NCI-H1417 (cell line): ENCODE measurements at places on chromosomes 13 and 19.
A peak's percentile ranks its signal among the peaks of the same experiment; 100 is the strongest.

DNA sequence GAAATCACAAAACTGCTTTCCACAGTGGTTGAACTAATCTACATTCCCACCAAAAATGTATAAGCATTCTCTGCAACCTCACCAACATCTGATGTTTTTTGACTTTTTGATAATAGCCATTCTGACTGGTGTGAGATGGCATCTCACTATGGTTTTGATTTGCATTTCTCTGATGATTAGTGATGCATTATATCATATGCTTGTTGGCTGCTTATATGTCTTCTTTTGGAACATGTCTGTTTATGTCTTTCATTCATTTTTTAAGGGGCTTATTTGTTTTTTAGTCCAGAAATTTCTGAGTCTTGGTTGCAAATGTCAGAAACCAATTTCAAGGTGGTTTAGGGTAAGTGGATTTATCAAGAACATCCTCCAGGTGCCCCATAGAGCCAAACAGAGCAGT, 484.8 kb upstream of the TSHZ3 start:
- DNase-seq = no peak

DNA sequence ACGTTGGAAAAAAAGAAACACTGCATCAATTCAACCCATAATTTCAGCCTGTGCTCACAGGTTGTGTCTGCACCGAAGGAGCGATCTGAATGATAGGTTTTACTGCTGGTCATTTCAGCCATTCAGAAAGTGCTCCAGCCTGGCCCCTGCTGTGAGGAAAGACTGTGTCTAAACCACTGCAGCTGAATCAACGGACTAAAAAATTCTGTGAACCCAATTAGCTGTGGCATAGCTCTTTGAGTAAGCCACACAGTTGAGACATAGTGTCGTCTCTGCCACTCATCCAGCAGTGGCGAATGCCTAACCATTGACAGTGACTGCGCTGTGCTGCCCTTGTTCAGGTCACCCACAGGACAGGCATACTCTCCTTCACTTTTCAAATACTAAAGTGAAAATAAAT, 179.8 kb downstream of the COG6 start:
- peak; percentile 53 for DNase-seq

GRCh38 chr13:34913040-34913439, 29.0 kb upstream of the NBEA start:
- DNase-seq = no peak

DNA sequence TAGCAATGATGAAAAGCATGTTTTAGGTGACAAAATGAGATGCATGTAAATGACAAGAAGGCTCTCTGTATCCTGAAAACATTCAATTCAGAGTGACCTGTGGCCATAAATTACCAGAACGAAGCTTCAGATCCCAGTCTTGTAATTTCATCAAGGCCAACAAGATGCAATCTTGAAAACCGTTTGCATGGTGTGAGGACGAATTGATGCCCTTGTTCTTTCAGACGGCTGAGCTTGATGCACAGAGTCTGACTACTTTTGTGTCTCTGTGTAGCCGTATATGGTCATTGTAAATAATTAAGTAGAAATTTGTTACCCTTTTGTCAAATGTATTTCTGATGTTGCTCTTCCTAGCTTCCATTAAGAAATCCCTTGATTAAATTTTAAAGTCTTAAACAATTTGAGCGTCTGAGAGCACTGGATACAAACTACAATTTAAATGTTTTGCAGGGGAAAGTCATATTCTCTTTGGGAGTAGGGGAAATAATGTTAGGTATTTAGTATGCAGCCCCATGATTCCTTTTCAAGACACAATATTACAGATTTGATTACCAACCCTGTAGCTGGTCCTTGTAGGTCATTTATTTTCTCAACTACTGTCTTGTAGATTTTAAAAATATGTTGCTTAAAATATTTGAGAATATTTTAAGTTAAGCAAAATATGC, 125.8 kb upstream of the PCDH9 start:
- DNase-seq = no peak

- DNase-seq = no peak
Measured at GRCh38 chr19:8638078-8638619, 7.7 kb downstream of the NFILZ start.

DNA sequence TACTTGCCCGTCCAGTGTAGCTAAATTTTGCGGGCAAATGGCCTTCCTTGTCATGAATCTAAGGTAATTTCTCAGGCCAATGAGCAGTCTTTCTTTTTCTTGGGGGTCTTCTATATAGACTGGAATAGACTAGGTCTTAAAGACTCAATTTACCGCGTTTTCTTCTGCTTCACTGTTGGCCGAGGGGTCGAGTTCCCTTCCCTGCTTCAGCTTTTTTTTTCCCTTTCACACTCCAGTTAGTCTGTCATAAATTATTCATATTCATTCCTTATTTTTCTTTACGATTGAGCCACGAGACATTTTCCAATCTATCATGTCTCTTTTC, 276 bp downstream of the ALG11 start:
- DNase-seq = no peak

DNA sequence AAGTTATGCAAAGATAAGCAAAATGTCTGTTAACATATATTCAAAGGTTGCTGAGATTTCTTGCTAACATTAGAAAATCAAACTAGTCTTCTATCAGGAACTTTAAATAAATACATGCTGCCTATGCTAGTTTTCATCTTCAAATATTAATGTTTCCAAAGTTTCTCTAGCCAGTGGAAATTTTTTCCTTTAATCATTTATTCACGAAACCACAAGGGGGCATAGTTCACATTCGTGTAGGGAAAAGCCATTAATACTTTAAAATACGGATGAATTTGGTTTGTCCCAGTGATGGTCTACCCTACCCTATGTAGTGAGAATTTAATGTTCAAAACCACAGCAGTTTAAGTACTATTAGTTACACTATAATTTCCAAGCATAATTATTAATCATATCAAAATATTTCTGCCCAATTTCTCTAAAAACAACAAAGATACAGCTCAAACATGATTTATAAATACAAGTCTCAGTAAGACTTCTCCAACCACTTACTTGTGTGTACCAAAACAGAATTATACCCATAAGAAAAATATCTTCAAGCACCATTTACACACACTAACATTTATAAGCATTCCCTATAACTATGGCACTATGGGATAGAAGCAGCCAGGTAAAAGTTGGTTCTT, 16.2 kb downstream of the NUFIP1 start:
- peak; percentile 14 for DNase-seq

DNA sequence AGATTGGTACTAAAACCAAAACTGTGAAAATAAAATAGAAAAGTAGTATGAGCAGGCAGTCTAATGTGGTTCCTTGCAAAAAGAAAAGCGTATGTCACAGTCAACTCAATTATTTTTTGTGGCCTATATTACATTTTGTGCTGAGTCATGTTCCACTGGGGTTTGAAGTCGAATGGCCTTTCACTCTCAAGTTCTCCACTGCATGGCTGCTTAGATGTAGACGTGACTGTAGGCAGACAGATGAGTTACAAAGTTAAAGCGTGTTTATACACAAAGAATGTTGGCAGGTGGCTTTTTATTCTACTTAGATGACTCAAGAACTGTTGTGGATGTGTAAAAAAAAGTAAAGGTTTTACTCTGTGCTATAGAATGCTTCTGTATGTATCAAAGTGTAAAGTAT, 133.9 kb downstream of the SLITRK6 start:
- DNase-seq = no peak

DNA sequence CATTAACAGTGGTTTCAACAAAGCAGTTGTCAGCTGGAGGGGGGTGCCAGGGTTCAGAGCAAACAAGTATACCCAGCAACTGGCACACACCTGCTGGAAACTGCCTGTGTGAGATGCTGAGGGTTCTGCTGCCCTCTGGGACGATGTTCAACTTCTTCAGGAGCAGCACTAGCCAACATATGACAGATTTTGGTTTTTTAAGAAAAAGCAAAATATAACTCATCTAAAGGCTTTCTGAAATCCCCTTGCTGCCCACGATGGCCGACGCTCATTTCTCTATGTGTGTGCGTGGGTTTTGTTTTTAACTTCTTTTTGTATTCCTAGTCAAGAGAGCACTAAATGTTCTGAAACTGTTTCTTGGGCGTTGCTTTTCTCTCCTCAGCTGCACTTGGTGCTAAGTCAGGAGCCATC, 79.9 kb downstream of the MRPL57 start:
- DNase-seq = no peak

DNA sequence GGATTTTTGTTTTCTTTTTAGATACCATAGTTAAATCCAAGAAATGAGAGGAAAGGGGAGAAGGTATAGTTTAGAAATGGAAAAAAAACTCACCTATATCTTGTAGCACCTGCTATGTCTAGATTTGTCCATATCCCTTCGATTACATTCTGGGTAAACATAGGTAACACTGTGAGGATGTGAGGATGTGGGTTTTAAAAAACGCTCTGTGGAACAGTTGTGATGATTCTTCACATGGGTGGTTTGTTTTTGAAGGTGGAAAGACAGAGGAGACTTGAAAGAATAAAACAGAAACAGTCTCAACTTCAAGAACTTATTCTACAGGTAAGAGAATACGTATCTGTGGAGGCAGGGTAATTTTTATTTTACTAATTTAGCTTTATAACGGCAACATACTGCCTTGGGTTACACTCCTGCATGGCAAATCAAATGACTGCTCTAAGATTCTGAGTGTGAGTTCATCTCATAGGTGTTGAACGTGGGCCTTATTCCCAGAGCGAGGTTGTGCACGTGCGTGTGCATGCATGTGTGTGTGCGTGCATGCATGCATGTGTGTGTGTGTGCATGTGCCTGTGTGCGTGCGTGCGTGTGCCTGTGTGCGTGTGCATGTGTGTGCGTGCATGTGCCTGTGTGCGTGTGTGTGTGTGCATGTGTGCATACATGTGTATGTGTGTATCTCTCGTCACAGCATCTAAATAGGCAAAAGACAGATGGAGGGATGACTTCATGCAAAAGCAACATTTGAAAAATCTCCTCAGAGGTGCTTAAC, 23.5 kb downstream of the ATP4B start:
- DNase-seq = no peak

GRCh38 chr13:94858856-94859255, 146.5 kb upstream of the SOX21 start:
- no peak for DNase-seq

GRCh38 chr13:61880578-61881283, 465.1 kb upstream of the PCDH20 start:
- DNase-seq = no peak

DNA sequence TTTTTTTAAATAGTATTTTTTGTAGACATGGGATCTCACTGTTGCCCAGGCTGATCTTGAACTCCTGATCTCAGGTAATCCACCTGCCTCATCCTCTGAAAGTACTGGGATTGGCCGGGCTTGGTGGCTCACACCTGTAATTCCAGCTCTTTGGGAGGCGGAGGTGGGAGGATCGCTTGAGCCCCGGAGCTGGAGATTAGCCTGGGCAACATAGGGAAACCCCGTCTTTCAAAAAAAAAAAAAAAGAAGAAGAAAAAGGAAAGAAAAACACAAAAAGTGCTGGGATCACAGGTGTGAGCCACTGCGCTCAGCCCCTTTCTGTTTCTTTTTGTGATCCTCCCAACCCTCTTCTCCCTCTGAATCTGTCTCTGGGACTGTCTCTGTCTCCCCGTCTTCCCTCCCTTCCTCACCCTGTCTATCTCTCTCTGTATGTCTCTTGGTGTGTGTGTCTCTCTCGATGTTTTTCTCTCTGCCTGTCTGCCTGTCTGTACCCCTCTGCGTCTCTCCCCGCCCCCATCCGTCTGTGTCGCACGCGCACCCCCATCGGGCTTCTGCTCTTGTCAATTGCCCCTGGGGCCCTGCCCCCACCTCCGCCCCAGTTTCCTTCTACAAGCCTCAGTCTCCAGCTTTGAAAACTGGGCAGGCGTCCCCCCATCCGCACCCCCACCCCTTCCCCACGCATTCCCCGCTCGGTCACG, 540 bp upstream of the ZFP36 start:
- DNase-seq = no peak

- DNase-seq = no peak
Measured at GRCh38 chr19:19452243-19453124, 47.0 kb downstream of the GATAD2A start.

GRCh38 chr19:41356984-41357739, 3.4 kb upstream of the TGFB1 start:
- no peak for DNase-seq

GRCh38 chr19:18883526-18884304, 12.2 kb downstream of the CERS1 start:
- DNase-seq = no peak

GRCh38 chr19:4748589-4748988, 24.9 kb upstream of the DPP9 start:
- DNase-seq = no peak

DNA sequence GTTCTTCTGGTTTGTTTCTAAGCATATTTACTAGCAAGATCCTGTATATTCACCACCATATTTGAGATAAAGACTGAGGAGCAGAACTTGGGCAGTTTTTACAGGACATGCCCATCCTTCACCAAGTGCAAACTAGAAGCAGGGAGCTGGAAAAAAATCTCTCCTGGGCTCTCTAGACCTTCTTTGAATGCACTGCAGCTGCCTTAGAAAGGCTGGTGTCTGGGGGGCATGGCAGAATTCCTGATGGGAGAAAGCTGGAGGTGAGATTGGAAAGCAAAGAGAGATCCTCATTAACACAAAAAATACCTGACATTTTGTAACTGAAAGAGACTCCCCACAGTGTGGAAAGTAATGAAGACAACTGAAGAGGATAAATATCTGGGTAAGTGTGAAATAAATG, 1612.1 kb downstream of the OLFM4 start:
- DNase-seq = no peak

- DNase-seq = no peak
Measured at GRCh38 chr13:29513002-29513980, 82.2 kb downstream of the SLC7A1 start.

DNA sequence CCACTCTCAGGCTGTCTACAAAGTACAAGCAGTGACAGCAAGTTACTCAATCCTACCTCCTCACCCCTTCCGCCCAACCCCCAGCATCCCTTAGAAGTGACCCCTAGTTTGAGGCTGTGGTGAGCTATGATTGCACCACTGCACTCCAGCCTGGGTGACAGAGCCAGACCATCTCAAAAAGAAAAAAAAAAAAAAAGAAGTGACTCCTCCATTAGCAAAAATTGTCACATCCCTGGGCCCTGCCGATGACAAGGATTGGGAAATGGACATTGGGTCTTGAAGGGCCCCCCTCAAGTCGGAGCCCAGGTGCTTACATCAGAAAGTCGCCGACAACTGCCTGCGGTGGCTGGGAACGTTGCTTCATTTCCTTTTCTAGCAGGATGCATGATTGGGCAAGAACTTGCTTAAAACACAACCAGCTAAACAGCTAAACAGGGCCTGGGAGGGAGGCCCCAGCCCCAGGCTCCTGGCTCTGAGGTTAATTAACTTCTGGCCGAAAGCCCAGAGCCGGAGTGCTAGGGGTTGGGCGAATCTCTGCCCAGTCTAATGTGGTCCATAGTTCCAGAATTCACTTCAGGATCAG, 15.3 kb downstream of the RAB3D start:
- DNase-seq = peak; percentile 51

DNA sequence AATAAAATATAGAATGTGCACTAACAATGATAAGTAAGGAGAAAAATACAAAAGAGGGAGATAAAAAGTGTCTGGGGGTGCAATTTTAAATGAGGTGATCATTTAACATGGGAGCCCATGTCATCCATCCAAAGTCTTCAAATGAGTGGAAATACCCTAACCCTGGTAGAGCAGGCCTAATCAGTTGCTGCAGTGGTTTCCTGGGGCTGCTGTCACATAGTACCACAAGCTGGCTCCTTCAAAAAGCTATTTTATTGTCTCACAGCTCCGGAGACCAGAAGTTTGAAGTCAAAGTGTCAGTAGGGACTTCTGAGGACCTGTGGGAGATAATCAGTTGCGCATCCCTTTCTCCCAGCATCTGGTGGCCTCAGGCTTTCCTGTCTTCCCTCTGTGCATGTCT, 717.9 kb downstream of the DIAPH3 start:
- DNase-seq = no peak

- DNase-seq = no peak
Measured at GRCh38 chr19:570251-570686, 2.1 kb upstream of the BSG start.

GRCh38 chr13:20291675-20292074, 59.6 kb upstream of the GJB6 start:
- DNase-seq = no peak
